Renal pelvis (tissue), 12 donors: ENCODE measurements at places on chromosomes 12 and 14.
A peak's percentile ranks its signal among the peaks of the same experiment; 100 is the strongest.

DNA sequence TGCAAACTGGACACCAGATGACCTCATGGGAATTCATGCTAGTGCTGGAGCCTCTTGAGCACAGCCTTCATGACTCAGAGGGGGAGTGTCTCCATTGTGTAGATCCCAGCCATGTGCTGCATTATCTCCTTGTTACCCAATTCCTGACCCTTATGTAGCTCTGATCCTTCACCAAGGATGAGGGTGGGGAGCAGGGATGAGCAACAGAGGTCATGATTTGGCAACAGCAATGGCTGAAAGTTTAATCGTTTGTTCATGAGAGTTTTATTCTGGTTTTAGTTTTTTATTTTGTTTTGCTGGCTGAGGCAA, 9.5 kb upstream of the BDKRB1 start:
- DNase-seq, result no peak

DNA sequence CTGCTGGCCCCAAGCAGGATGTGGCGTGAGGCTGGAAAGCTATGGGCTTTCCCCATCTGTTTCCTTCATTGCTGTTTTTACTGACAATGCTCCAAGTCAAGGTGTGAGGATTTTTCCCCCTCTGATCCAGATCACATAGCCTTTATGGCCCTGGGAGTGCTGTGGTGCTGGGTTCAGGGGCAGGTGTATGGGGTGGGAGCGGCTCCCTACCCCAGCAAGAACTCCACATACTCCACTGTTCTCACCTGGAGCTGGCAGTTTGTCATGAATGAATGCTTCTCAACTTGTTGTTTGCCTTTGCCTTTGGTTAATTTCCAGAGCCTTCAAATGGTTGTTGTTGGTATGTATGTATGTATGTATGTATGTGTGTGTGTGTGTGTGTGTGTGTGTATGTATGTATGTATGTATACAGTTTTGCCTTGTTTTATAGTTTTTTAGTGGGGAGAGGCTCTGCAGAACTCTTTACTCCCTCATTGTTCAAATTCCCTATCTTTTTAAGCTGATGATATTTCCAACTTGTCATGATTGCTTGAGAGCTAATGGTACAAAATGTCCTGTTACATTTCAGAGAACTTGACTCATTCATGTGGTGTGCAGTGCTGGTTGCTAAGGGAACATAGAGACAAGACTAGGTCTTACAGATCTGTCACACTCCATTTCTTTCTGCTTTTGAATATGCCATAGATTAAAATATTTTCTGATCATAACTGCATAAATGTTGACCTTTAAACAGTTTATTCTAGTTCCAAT, 36.6 kb upstream of the ASPG start:
- peak; percentile 12 for DNase-seq

DNA sequence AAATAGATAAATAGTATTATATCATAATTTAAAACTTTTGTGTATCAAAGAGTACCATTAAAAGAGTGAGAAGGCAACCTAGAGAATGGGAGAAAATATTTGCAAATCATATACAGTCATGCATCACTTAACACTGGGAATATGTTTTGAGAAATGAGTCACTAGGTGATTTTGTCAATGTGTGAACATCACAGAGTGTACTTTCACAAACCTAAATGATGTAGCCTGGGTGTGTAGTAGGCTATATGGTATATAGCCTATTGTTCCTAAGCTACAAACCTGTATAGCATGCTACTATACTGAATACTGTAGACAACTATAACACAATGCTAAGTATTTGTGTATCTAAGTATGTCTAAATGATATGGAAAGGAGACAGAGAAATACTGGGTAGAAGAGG, 48.0 kb upstream of the ARID2 start:
- DNase-seq, result no peak

DNA sequence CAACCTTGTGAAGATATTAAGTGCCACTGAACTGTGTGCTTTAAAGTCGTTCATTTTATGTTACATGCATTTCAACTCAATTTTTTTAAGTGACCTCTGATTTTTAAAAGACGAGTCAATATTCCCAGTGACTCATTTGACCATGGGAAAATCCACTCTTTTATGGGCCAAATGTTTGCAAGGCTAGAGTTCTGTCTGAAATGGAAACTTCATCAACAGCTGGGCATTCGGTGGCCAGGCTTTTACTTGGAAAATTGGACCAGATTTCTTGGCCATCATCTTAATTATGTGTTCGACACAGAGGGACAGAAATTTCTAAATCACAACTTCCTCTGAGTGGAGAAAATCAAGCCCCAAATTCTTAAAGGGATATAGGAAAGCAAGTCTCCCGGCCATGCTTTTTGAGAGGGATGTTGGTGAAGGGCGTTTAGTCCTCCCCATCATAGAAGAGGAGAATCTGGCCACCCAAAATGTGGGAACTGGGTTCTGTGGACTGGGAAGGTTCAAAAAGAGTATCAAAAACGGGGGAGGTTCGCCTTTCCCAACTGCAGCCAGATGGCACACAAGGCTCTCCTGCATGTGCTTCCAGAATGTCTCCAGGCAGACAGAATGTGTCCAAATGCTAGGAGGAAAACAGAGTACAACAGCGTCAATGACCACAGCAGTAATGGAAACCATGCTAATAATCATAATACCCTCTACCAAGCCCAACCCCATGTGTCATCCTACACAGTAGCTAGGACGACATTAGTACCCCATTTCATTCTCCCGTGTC, 40.9 kb upstream of the FZD10 start:
- DNase-seq, result no peak

DNA sequence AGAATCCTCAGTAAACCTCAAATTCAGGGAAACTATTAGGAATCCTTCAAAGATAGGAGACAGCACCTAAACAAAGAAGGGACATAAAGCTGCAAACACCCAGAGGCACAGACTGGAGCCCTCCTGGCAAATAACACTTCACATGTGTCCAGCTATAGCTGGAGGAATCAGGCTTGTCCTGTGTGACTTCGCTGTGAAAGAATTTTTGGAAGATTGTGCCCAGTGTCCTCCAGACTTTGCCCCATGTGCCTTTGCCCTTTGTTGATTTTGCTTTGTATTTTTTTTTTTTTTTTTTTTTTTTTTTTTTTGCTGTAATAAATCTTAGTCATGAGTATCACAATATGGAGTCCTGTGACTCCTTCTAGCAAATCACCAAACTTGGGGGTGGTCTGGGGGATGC, 136.8 kb downstream of the KCNH5 start:
- no peak for DNase-seq

DNA sequence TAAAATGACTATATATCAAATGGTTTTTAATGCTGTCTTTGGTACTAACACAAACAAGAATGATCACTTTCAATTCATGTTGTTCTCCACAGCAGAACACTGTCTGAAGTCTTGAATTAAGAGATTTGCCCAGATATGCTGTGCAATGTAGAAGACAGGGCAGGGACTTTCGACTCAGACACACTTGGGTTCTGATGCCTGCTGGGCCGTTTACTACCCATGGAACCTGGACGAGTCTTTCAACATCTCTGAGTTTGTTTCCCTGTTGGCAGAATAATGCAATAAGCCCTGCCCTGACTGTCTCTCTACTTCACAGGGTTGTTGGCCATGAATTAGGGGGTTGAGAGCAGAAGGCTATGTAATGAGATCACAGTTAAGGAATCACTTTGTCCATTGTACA, 162.6 kb upstream of the TMPO start:
- no peak for DNase-seq

DNA sequence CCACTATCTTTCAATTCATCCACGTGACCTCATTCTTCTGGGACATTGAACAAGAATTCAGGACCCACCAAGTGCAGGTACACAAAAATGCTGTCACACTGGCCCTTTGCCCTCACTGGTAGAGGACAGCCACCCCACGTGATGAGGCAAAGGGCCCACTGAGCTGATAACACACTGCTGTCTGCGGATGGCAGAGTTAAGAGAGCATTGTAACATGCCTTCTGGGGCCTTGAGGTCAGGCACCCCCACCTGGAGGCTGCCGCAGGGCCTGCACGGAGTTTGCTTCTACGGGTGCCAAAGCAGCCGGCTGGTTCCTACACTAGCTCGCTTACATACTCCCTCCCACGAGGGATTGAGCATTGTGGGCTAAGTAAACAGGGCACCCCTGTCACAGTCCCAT, 101.0 kb downstream of the LRIG3 start:
- no peak for DNase-seq
